Stimulated activated CD8-positive, alpha-beta memory T cell treated with anti-CD3 and anti-CD28 coated beads, Interleukin-4, amount 100 ng/mL, for 1 hour (primary cell): ENCODE measurements at places on chromosomes 11 and 22.
A peak's percentile ranks its signal among the peaks of the same experiment; 100 is the strongest.

DNA sequence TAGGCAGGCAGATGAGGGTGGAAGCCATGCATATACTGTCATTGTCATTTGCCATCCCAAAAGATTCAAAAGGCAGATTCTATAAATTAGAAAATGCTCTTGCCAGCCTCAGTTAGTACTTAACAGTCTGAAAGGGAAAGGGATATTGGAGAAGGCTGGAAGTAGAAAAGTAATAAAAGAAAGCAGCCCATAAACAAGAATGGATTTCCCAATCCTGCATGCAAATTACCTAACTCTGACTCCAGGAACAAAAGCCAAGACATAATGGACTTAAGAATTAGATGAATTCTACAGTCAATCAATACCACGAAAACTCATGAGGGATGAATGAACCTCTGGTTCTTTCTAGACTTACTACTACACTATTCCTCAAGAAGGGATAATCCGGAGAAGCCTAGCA, 5.9 kb downstream of the PAK1 start:
- no peak for DNase-seq

DNA sequence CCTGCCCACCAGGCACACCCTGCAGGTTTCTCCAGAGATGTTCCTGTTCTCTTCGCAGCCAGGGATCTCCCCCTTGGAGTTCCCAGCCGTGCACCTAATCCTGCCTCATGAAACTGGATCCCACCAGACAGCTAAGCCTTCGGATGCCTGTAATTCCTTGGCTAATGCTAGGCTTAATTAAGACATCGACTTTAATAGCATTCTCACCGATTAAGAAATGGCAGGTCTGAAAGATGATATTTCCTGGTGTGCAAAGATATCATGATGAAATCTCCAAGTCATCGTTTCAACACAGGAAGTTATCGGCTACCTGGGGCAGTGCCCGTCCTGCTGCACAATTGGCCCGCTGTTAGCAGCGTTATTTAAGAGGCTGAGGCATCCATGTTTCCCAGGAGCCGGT, 41.5 kb upstream of the CCND1 start:
- no peak for DNase-seq

GRCh38 chr11:15197696-15198095, 83.0 kb downstream of the INSC start:
- no peak for DNase-seq

DNA sequence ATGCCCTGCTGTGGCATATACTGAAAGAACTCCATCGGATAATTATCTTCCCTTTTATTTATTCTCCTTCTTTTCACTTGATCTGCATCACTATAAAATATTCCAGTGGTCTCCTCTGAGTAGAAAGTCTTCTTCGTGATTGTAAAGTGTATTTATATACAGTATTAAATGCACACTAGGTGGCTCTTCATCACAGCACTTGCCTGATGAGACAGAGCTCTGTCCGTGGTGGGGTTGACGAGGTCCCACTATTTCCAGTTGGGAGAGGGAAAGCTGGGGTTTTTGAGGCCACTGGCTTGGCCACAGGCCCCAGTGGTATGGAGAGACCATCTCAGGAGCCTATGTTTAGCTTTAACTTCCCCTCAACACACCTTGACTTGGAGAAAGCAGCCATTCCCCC, 31.6 kb upstream of the ZBTB16 start:
- no peak for DNase-seq

- DNase-seq: no peak
Measured at GRCh38 chr11:39772525-39773137, 1686.8 kb downstream of the LRRC4C start.

- DNase-seq: no peak
Measured at GRCh38 chr22:19820880-19821522, 33.7 kb downstream of the GNB1L start.

- DNase-seq: no peak
Measured at GRCh38 chr22:38133331-38133730, 22.8 kb upstream of the BAIAP2L2 start.

DNA sequence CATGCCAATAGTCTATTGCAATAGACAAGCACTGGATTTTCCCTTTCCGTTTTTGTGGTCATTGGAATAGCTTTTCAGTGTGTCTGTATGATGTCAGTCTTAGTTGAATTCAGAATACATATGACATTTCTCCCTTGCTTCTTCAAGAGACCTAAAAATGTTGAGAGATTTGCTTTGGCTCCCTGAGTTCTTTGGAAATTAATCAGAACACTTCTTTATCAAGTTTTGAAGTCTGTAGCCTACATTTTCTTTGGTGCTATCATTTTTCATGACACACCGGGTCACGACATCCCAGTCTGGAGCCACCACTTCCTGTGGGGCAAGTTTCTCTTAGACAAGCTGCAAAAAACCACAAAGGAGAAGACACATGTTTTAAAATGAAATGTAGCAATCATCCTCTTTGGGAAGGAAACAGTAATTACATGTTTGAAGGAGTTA, 847.1 kb downstream of the OPCML start:
- DNase-seq: no peak

- no peak for DNase-seq
Measured at GRCh38 chr11:62689421-62690183, at the start of gene LRRN4CL. TSS of gene LRRN4CL (minus strand) at chr11:62689530. CDS start at chr11:62688508, 1,022 bp downstream.

DNA sequence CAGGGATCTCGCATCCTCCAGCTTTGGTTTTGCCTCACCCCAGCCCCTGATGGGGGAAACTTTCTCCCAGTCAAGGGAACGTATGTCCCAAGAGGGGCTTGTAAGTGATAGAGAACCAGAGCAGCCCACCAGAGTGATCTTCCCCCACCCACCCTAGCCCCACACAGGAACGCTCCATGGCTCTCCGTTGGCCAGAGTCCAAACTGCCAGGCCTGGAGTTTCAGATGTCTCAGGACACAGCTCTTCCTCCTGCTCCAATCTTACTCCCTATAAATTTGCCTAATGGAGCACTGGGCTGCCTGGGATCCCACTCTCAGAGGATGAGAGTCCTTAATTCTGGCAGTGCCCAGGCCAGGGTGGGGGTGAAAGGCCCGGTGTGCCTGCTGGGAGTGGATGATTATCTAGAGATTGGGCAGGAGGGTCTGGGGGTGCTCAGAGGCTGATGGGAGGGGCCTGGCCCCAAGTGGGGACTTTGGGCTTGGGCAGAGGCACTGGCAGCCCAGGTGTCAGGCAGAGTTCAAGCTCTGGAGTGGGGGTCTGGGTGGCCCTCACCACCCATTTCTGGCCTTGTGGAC, 79.9 kb downstream of the WNT7B start:
- DNase-seq: no peak

GRCh38 chr22:39932918-39933649, 27.1 kb upstream of the TMA7B start:
- no peak for DNase-seq

DNA sequence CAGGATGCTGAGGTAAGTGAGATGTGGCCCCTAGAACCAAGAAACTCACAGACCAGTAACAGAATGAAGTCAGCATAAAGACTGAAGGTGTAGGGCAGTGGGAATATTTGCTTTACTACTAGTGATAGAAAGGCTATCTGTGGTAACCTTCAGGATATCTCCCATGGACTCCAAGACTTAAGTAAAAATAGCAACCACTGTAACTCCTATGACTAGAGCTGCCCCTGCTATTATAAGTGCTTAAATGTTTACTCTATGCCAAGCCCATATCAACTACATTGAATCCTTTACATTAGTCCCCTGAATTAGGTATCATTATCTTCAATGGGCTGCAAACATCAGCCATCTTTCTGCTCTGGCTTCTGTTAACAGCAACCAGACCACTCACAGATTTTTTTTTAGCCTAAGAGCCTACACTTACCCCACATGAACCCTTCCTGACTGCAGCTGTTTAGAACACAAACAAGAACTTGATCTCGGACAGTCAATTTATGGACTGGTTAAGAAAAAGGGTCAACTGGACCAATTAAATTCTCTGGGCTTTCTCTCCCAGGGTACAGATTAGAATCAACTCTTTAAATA, 335.1 kb upstream of the API5 start:
- DNase-seq: no peak

DNA sequence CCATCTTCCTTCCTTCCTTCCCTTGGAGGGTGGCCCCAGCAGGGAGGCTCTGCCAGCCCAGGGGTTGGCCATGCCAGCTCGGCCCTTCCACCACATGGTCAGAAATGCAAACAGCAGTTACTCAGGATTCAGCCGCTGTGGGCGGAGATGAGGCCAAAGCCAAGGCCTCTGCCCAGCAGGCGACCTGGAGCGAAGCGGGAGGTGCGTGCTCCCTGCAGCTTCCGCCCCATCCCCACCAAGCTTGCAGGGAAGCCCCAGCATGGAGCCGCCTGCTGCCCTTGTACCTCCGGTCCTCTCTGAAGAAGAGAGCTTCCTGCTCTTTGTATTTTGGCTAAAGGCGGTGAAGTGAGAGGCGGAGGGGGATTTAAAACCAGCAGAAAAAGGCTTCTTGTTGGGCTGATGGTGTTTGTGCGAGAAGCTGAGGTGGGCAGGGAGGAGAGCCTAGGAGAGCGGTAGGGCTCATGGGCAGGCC, 50.4 kb downstream of the ANO1 start:
- no peak for DNase-seq

DNA sequence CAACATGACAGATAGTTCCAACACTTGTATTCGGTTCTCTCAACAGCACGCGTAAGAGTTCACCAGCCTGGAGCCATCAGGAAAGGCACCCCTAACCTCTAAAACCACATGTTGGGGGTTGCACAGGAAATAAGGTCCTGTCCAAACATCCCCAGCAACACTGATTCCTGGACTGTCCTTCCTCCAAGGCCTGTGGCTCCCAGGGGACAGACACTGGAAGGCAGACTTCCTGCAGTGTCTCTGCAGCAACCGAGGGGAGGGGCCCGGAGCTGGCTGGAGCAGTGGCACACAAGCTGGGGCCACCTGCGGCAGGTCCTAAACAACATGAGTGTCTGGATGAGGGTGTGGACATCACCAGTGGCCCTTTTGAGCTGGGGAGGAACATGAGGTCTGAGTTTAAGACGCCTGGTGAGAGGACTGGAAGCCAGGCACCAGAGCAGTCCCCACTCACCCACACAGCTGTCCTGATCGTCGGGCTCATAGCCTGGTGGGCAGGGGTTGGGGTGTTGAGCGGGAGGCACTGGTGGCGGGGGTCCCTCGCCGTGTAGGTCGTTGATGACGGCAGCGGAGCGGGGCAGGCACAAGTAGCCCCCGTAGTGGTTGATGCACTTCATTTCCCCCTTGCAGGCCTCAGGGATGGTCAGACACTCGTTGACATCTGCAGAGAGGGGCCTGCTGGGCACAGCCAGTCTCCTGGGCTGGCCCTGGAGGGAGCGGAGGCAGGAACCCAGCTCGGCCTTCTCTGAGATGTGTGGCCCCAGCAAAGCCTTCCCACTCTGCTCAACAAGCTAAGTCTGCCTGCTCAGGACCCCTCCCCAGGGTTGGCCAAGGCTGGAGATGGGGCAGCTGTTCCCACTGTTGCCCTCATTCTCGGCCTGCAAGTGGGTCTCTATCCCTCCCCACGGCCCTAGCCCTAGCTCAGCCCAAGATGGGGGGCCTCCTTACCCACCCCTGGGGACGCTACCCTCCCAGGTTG, 1.6 kb downstream of the EFEMP2 start:
- DNase-seq: no peak

DNA sequence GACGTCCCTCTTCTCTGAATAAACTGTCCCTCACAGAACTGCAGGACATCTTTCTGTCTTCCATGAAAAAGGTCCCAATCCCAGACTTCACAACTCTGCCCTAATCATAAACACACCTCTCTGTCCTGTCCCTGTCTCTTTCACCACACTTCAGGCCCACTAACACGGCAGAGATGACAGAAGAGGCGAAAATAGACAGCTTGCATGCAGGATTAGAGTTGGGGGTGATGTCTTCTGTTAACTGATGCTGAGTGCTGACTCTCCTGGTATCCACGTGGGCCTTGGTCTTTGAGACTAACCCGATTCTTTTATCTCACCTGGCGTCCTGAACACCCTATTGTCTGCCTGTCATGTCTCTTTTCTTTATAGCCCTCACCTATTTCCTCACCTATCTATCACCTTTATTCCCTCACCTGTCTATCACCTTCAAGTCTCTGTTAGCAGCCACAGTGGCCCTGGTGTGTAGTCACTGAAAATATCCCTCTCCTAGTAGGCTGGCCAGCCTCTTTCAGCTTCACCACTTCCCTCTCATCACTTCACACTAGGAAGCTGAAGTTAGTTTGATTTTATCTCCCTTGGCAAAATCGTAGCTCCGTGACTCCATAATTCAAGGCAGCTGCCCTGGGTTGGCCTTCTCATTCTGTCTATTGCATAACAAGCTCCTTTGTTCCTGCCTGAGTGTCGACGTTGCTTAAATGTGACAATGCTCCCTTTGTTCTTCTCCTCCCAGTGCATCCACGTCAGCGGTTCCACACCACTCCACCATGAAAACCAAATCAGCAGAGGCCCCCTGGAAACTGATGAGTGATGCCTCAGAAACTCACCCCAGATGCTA, 30.6 kb upstream of the DRD2 start:
- DNase-seq: no peak

- DNase-seq: no peak
Measured at GRCh38 chr11:119928047-119928446, 199.0 kb upstream of the NECTIN1 start.

GRCh38 chr22:17773606-17774205, 563 bp downstream of the BID start:
- peak; percentile 41 for DNase-seq

- no peak for DNase-seq
Measured at GRCh38 chr11:32983506-32983905, 32.2 kb upstream of the DEPDC7 start.

GRCh38 chr11:18312663-18313420, 9.1 kb downstream of the HPS5 start:
- DNase-seq: no peak

DNA sequence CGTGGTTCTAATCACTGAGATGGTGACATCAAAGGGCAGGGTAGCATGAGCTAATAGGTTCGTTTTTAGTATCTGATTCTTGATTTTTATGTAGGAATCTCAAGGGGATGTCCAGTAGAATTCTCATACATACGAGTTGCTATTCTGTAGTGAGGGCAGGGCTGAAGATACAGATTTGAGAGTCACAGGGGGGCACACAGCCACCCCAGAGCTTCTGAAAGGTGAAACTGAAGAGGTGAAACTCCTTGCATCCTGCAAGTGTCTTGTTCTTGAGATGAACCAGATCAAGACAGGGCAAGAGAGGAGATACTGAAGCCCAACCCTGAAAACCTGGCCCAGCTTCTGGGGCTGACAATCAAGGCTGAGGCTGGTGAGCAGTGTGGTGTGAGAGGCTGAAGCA, 35.6 kb upstream of the TMEM123 start:
- no peak for DNase-seq

- no peak for DNase-seq
Measured at GRCh38 chr22:39621826-39622225, 51.3 kb downstream of the CACNA1I start.

- DNase-seq: no peak
Measured at GRCh38 chr11:111302298-111302697, 4.0 kb downstream of the POU2AF3 start.
